ENCODE measurements at places on chromosomes 7 and 10.

- H3K36me3 ChIP-seq = no peaks in the 10 kb centered on the region
- no peak for DNase-seq
- H3K4me3 ChIP-seq = no peak overlapping the region
- H3K27ac ChIP-seq = no peak overlapping the region
- H3K27me3 ChIP-seq = no peaks in the 10 kb centered on the region
- no peaks in the 10 kb centered on the region for H3K4me1 ChIP-seq
These were observed 145.1 kb downstream of the DNAJC1 start for GRCh38 chr10:21858455-21858854.

GRCh38 chr7:129778770-129779601, 167.5 kb downstream of the NRF1 start:
- H3K4me3 ChIP-seq = peak overlapping the region; percentile 58
- DNase-seq = no peak
- no peaks in the 10 kb centered on the region for H3K36me3 ChIP-seq
- H3K27ac ChIP-seq = no peak overlapping the region
- H3K4me1 ChIP-seq = peaks cover 55% of the 10 kb centered on the region
- peaks cover 82% of the 10 kb centered on the region for H3K27me3 ChIP-seq

DNA sequence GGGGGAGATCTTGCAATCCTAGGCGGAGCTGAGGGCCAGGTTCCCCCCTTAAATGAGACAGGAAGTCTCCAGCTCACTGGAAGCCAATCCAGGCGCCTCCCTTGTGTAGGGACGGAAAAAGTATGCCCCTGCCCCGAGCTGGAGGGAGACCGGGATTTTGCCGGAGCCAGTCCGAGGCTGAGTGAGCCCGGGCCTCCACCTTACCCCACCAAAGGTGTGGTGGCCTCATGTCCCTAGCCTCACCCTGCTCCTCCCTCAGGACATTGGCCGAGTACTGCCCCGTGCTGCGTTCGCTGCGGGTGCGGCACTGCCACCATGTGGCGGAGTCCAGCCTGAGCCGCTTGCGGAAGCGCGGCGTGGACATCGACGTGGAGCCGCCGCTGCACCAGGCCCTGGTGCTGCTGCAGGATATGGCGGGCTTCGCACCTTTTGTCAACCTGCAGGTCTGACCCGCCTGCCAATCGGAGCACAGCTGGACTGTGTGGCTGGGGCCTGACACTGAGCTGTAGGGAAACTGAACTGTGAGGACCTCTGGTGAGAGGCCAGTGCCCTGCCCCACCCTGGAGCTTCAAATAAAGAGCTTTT, 2.0 kb downstream of the FBXL15 start:
- H3K4me1 ChIP-seq = peaks cover 35% of the 10 kb centered on the region
- H3K36me3 ChIP-seq = peaks cover 22% of the 10 kb centered on the region
- peak; percentile 92 for DNase-seq

DNA sequence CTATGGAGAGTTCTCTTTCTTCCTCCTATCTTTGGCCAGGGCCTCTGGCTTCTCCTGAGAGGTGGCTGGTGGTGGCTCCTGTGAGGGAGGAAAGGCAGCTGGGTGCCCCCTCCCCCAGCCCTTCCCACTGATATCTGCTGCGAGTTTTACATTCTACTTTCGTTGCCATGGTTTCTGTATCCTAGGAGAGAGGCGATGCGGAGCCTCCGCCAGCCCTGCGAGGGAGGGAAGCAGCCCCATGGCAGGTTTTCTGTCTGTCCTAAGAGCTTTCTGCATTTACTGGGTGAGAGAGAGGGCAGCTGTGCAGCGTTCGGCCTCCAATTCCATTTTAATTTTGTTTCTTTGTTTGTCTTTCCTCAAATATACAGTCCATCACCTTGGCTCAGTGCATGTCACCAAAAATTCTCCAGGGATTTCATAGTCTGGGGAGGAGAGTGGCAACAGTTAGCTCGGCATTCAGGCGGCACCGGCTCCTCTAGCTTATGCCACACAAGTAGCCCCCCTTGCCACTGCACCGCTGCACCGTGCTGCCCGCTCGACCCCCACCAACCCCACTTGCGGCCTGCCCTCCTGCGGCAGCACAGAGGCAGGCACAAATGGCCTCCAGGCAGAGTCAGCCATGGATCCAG, 20.4 kb downstream of the DNAJB12 start:
- H3K36me3 ChIP-seq = peaks cover 51% of the 10 kb centered on the region
- no peaks in the 10 kb centered on the region for H3K27me3 ChIP-seq
- H3K4me3 ChIP-seq = no peak overlapping the region
- H3K27ac ChIP-seq = peak overlapping the region; percentile 94

DNA sequence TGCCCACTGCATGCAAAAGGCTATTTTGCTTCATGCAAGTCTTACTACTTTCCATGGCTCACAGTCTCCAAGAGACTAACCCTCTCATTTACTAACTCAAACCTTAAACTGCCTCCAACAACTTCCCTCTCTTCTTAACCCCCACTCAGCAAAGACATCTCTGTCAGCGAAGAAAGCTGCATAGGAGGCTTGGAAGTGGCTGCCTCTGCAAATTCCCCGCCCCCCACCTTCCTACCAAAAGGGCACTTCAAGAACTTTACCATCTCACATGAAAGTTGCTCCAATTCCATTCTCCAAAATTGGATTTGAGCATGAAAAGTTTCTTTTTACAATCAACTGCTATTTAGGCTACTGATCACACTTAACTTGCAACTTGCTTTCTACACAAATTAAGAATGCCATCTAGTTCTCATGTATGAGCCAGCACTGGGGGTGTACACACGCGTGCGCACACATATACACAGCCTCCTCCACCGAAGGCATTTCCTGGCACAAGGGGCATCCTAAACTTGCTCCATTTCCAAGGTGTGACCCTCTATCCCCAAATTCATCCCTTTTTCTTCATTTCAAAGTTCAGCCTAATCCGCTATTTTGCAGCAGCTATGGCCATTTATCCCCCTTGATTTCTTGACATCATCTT, 1.8 kb downstream of the CCDC6 start:
- no peaks in the 10 kb centered on the region for H3K36me3 ChIP-seq
- DNase-seq = no peak
- peaks cover 50% of the 10 kb centered on the region for H3K4me1 ChIP-seq
- no peaks in the 10 kb centered on the region for H3K27me3 ChIP-seq
- H3K27ac ChIP-seq = peak overlapping the region; percentile 92

GRCh38 chr7:30247541-30248401, 36.6 kb upstream of the ZNRF2 start:
- H3K36me3 ChIP-seq = no peaks in the 10 kb centered on the region
- H3K27me3 ChIP-seq = no peaks in the 10 kb centered on the region
- no peak for DNase-seq
- H3K27ac ChIP-seq = no peak overlapping the region
- H3K4me1 ChIP-seq = peaks cover 23% of the 10 kb centered on the region

GRCh38 chr10:128971374-128972035, 495.5 kb upstream of the MGMT start:
- no peaks in the 10 kb centered on the region for H3K4me1 ChIP-seq
- H3K27ac ChIP-seq = no peak overlapping the region
- H3K27me3 ChIP-seq = peaks cover 8% of the 10 kb centered on the region
- no peak overlapping the region for H3K4me3 ChIP-seq
- no peak for DNase-seq

DNA sequence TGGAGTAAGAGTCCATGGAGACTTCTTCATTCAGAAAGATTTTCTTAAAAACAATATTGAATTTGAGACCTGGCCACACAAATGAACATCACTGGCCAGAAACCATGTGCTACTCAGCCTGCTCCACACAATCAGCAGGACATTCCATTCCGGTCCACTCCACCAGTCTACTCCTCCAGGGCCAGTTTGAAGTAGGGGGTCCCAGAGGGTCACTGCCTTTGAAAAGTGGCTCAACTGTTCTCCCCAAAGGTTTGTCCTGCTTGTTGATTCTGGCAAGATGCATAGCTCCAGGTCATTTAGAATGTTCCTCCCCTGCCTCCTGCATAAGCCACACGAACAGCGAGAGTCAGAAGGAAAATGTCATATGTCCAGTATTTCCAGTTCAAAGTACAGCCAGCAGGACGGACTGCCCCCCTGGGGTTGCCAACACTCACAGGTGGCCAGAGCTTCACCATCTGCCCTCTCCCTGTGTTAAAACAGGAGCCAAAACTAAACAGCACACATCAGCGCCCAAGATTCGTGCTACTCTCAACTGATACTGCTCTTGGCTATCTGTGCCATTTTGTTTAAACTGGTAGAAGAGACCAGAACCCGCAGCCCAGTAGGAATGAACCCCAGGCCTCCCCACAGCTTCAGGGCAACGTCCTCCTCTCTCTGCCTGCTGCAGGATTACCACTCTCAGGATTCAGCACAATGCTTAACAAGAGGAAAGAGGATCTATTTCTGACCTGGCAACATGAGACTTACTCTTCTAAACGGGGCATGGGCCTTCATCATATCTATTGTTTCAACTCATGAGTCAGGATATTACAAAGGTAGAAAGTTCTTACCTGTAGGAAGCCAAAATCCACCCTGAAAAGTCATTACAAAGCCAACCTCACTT, 11.3 kb downstream of the GRB10 start:
- H3K27me3 ChIP-seq = no peaks in the 10 kb centered on the region
- H3K36me3 ChIP-seq = no peaks in the 10 kb centered on the region
- no peak for DNase-seq
- H3K4me1 ChIP-seq = peaks cover 11% of the 10 kb centered on the region
- H3K27ac ChIP-seq = no peak overlapping the region
